Upper lobe of left lung (tissue), 6 donors: ENCODE measurements at places on chromosomes 2 and 18.

- no peak overlapping the region for H3K4me3 ChIP-seq
- H3K27ac ChIP-seq: peak overlapping the region; percentile 75
- no peaks in the 10 kb centered on the region for H3K27me3 ChIP-seq
- peaks cover 21% of the 10 kb centered on the region for H3K36me3 ChIP-seq
Measured at GRCh38 chr18:12013186-12013916, 32.0 kb downstream of the IMPA2 start.

GRCh38 chr2:187853381-187853791, 299.2 kb upstream of the TFPI start:
- no peak overlapping the region for H3K4me3 ChIP-seq
- H3K27ac ChIP-seq: no peak overlapping the region
- no peak for DNase-seq
- no peaks in the 10 kb centered on the region for H3K36me3 ChIP-seq
- no peaks in the 10 kb centered on the region for H3K4me1 ChIP-seq

GRCh38 chr2:64128943-64129391, 15.3 kb downstream of the PELI1 start:
- no peak overlapping the region for H3K4me3 ChIP-seq
- DNase-seq: no peak
- H3K27ac ChIP-seq: no peak overlapping the region
- H3K4me1 ChIP-seq: no peaks in the 10 kb centered on the region
- H3K36me3 ChIP-seq: no peaks in the 10 kb centered on the region
- no peaks in the 10 kb centered on the region for H3K27me3 ChIP-seq

GRCh38 chr2:152466980-152467676, 132.2 kb downstream of the FMNL2 start:
- peak; percentile 74 for DNase-seq
- peak overlapping the region; percentile 55 for H3K27ac ChIP-seq
- H3K4me3 ChIP-seq: no peak overlapping the region
- peaks cover 30% of the 10 kb centered on the region for H3K4me1 ChIP-seq

- no peak for DNase-seq
- H3K27me3 ChIP-seq: no peaks in the 10 kb centered on the region
- no peaks in the 10 kb centered on the region for H3K36me3 ChIP-seq
- H3K27ac ChIP-seq: no peak overlapping the region
Measured at GRCh38 chr2:23653326-23653725, 268.3 kb downstream of the KLHL29 start.

DNA sequence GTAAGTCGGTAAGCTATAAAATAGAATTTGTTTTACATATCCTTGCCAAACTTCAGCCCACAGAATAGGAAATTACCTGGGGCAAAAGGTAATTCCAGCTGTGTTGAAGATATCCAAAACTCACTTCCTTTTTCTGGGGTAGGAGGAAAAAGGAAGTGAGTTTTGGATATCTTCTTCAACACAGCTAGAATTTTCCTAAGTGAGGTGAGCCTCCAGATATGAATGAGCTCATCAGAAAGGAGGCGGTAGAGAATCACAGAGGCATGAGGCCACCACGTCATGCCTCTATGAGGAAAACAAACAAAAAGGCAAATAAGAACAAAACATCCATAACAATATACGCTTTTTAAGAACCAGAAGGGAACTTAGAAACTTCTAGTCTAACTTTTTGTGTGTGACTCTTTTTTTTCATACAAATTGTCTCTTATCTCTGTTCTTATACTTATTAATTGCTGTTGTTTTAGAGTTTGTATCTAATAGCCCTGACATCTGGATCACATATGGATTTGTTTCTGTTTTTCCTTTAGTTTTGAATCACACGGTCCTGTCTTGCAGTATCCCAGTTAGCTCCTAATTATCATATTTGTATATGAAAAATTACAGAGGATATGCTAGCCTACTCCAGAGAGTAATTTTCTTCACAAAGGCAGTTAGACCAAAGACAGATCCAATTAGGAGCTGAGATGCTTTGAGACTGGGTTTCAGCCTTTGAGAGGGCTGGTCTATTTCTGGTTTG, 104.5 kb downstream of the RBM43 start:
- no peaks in the 10 kb centered on the region for H3K36me3 ChIP-seq
- no peak for DNase-seq
- H3K27ac ChIP-seq: no peak overlapping the region
- H3K4me3 ChIP-seq: no peak overlapping the region
- no peaks in the 10 kb centered on the region for H3K27me3 ChIP-seq

- H3K36me3 ChIP-seq: no peaks in the 10 kb centered on the region
- peaks cover 11% of the 10 kb centered on the region for H3K27me3 ChIP-seq
- H3K4me1 ChIP-seq: peaks cover 37% of the 10 kb centered on the region
- peak overlapping the region; percentile 77 for H3K27ac ChIP-seq
- DNase-seq: peak; percentile 80
Measured at GRCh38 chr2:156320486-156321098, 11.9 kb downstream of the NR4A2 start.

GRCh38 chr2:216113572-216113971, 4.4 kb downstream of the XRCC5 start:
- H3K36me3 ChIP-seq: no peaks in the 10 kb centered on the region
- H3K27ac ChIP-seq: peak overlapping the region; percentile 79
- DNase-seq: no peak
- peaks cover 60% of the 10 kb centered on the region for H3K4me1 ChIP-seq
- H3K4me3 ChIP-seq: no peak overlapping the region

- DNase-seq: no peak
- H3K27ac ChIP-seq: no peak overlapping the region
- no peaks in the 10 kb centered on the region for H3K4me1 ChIP-seq
- H3K27me3 ChIP-seq: no peaks in the 10 kb centered on the region
- no peak overlapping the region for H3K4me3 ChIP-seq
- H3K36me3 ChIP-seq: no peaks in the 10 kb centered on the region
Measured at GRCh38 chr2:229087267-229087666, 183.8 kb downstream of the PID1 start.

- no peaks in the 10 kb centered on the region for H3K36me3 ChIP-seq
- no peaks in the 10 kb centered on the region for H3K4me1 ChIP-seq
- H3K27ac ChIP-seq: no peak overlapping the region
Measured at GRCh38 chr18:28152354-28152753, 24.6 kb downstream of the CDH2 start.

GRCh38 chr18:50775207-50775606, 44.6 kb downstream of the MRO start:
- no peak for DNase-seq
- H3K27me3 ChIP-seq: no peaks in the 10 kb centered on the region
- no peaks in the 10 kb centered on the region for H3K4me1 ChIP-seq
- H3K27ac ChIP-seq: no peak overlapping the region

GRCh38 chr2:16114836-16115235, 174.5 kb downstream of the MYCN start:
- H3K36me3 ChIP-seq: no peaks in the 10 kb centered on the region
- DNase-seq: no peak
- no peaks in the 10 kb centered on the region for H3K27me3 ChIP-seq
- no peaks in the 10 kb centered on the region for H3K4me1 ChIP-seq
- no peak overlapping the region for H3K27ac ChIP-seq
- no peak overlapping the region for H3K4me3 ChIP-seq

- H3K27me3 ChIP-seq: no peaks in the 10 kb centered on the region
- H3K4me1 ChIP-seq: no peaks in the 10 kb centered on the region
- H3K36me3 ChIP-seq: no peaks in the 10 kb centered on the region
- H3K27ac ChIP-seq: peak overlapping the region; percentile 34
- DNase-seq: no peak
Measured at GRCh38 chr2:105381101-105381668, 17.7 kb downstream of the FHL2 start.

GRCh38 chr18:9663377-9663776, 44.7 kb upstream of the RAB31 start:
- no peak overlapping the region for H3K4me3 ChIP-seq
- peak; percentile 41 for DNase-seq
- no peaks in the 10 kb centered on the region for H3K4me1 ChIP-seq
- H3K27ac ChIP-seq: peak overlapping the region; percentile 36
- no peaks in the 10 kb centered on the region for H3K36me3 ChIP-seq

DNA sequence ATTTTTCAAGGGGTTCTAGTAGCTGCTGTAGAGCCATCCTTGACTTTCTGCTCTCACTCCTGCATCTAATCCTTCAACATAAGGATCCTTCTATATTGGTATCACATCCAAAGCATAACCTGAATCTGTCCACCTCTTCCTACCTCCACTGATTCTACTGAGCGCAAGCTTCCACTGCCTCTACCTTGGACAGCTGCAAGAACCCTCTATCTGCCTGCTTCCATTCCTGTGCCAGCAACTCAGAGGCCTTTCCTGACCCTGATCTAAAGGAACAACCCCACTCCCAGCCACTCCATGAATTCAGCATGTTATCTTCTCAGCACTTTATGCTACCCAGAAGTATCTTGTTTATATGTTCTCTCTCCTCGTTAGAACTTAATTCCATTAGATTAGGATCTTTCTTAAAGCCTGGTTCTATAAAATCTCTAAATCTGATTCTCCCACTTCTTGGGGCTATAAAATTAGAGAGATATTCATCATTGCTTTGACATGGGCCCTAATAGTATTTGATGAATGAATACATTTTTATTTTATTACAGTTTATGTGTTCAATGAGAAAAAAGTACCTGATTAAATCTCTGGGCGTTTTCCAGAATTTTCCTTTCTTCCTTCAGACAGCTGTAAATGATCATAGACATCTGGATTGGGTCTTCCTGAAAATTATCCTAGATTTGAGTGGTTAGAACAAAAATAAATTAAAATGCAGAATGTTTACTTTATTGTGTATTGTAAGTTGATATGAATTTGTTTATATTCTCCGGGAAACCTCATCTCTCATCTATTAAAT, 6.8 kb downstream of the STAT1 start:
- DNase-seq: no peak
- H3K4me1 ChIP-seq: peaks cover 19% of the 10 kb centered on the region
- no peak overlapping the region for H3K27ac ChIP-seq
- peaks cover 38% of the 10 kb centered on the region for H3K36me3 ChIP-seq
- H3K27me3 ChIP-seq: no peaks in the 10 kb centered on the region

DNA sequence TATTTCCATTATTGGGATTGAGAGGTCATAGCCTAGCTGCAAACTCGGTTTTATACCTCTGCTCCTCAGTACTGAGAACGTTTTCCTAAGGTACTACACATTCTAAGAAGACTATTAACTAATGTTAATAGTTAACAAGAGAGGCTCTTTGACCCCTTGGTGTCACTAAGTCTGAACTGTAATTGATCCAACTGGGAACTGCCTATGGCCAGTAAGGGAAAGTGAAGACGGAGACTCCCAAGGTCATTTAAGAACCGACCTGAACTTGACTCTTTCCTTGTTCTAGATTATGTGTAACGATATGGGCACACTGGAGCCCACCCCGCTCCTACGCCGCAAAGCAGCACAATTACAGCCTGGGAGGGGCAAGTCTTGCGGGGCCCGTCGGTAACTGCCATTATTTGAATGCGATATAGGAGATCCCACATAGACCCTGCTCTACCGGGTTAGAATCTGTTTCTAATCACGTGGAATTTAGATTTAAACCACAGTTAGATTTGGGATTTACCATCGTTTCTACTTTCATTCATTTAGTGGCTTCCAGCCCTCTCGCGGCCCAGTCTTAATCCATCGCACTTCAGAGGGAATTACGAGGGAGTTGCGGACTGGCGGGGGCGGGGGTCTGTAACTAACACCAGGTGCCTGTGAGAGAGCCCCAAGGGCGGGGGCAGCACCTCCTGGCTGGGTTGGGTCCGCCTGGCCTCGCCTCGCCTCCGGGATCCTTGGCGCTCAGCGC, 84.1 kb upstream of the EPB41L3 start:
- peaks cover 9% of the 10 kb centered on the region for H3K4me1 ChIP-seq
- H3K4me3 ChIP-seq: peak overlapping the region; percentile 50
- DNase-seq: no peak
- peak overlapping the region; percentile 83 for H3K27ac ChIP-seq
- H3K36me3 ChIP-seq: no peaks in the 10 kb centered on the region
- H3K27me3 ChIP-seq: no peaks in the 10 kb centered on the region

- H3K27me3 ChIP-seq: no peaks in the 10 kb centered on the region
- DNase-seq: no peak
- H3K4me1 ChIP-seq: no peaks in the 10 kb centered on the region
- H3K4me3 ChIP-seq: no peak overlapping the region
- no peak overlapping the region for H3K27ac ChIP-seq
Measured at GRCh38 chr2:26886736-26887135, 38.8 kb downstream of the DPYSL5 start.

DNA sequence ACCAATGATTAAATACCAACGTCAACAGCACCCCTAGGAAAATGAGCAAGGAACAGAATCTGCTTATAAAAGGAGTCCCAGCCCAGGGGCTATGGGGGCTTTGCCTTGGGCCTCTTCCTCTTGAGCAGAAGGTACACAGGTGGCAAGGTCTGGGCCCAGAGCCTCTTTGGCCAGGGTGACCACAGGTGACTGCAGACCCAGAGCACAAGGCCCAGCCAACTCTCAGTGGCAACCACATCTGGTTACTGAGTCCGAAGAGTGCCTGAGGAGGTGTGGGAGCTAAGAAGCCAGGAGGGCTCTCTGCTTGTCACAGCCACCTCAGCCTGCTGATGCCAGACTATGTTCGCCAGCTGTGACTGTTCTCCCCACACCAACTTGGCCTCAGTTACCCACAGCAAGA, 34.3 kb upstream of the CHN1 start:
- H3K36me3 ChIP-seq: no peaks in the 10 kb centered on the region
- no peak overlapping the region for H3K27ac ChIP-seq
- H3K27me3 ChIP-seq: no peaks in the 10 kb centered on the region
- no peak overlapping the region for H3K4me3 ChIP-seq
- DNase-seq: no peak

GRCh38 chr18:6836331-6836730, 106.8 kb downstream of the ARHGAP28 start:
- no peaks in the 10 kb centered on the region for H3K27me3 ChIP-seq
- no peaks in the 10 kb centered on the region for H3K36me3 ChIP-seq
- H3K4me1 ChIP-seq: peaks cover 13% of the 10 kb centered on the region
- no peak for DNase-seq
- no peak overlapping the region for H3K27ac ChIP-seq
- no peak overlapping the region for H3K4me3 ChIP-seq

- peaks cover 35% of the 10 kb centered on the region for H3K4me1 ChIP-seq
- peak overlapping the region; percentile 35 for H3K4me3 ChIP-seq
- peak overlapping the region; percentile 49 for H3K27ac ChIP-seq
- H3K27me3 ChIP-seq: no peaks in the 10 kb centered on the region
- DNase-seq: peak; percentile 81
Measured at GRCh38 chr2:120737340-120738101, 1.9 kb downstream of the GLI2 start.

- no peaks in the 10 kb centered on the region for H3K27me3 ChIP-seq
- DNase-seq: no peak
- H3K27ac ChIP-seq: no peak overlapping the region
- no peaks in the 10 kb centered on the region for H3K4me1 ChIP-seq
- no peaks in the 10 kb centered on the region for H3K36me3 ChIP-seq
- H3K4me3 ChIP-seq: no peak overlapping the region
Measured at GRCh38 chr18:33062834-33063364, 290.1 kb upstream of the KLHL14 start.

DNA sequence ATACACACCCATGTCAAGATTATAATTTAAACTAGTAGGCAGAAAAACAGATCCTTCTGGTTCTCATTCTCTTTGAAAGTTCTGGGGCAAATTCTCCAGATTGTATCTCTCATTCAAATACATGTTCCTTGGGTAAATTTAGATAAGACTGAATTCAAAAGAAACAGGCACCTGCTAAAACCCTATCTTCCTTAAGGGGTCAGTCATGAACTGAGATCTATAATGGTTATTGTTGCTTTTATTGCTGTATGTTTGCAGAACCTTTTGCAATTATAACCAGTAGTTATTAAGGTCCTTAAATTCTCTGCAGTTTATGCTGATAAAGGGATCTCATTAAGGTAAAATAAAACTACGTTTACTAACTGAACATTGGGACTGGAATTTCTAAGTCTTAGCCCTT, 83.5 kb downstream of the MYO5B start:
- H3K27ac ChIP-seq: no peak overlapping the region
- H3K36me3 ChIP-seq: no peaks in the 10 kb centered on the region
- no peak for DNase-seq
- H3K4me3 ChIP-seq: no peak overlapping the region
